Karpas-422 (cell line): ENCODE measurements at places on chromosomes 16 and 17.

DNA sequence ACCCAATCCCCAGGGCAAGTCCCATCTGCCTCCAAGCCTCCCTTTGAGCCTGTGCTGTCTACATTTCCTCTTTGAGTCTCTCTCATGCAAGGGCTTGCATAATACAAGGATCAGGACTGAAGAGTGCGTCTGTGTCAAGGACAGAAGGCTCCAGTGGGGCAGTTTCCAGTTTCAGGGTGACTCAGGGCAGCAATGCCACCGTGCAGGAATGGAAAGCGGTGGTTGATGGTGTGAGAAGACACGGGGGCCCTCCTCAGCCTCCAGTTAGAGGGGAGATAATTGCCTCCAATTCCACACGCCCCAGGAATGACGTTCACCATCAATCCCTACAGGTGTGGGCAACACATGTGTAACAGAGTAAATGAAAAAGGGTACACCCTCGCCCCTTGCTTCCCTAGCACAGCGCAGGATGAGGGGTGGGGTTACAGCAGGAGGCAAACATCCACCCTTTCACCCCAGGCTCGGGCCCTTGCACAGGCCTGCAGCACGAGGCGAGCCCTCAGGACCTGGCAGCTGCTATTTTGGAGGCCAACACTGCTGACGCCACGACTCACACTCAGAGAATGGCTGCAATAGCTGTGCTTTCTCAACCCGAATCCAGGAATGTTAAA lies 24.8 kb upstream of the SLC25A19 start:
- no peak for DNase-seq

GRCh38 chr16:75402821-75403475 lies 30.4 kb downstream of the CFDP1 start:
- peak; percentile 69 for DNase-seq

DNA sequence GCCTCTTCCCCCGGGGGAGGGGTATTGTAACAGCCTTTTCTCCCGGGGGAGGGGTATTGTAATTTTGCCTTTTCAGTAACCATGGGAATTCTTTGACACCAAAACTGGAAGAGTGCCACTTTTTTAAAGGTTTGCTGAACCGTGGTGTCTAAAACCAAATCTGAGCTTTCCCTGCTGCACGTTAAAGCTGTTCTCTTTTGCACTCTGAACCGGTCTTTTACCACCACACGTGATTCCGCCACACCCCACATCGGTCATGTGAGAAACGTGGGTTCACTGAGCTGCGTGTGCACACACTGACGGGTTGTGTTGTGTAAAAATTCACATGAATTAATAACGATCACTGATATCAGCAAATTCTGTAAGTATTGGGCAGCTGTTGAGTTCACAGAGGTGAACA lies 9.2 kb upstream of the ACSF3 start:
- no peak for DNase-seq

DNA sequence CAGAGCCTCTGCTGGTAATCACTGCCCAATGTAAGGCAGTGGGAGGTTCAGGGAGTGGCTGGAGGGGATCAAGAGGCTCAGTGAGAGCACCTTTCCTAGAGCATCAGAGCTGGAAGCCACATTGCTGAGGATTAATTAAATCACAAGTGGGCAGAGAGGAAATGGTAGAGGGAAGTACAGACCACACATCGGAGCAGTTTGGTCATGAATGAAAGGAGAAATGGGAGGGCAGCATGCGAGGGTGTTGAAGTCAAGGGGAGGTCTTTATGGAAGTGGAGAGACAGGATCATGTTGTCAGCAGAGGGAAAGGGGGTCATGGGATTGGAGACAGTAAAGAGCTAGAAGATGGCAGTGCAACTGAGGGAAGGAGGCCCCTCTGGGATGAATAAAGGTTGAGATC lies 2.3 kb downstream of the CCL17 start:
- DNase-seq, result no peak

DNA sequence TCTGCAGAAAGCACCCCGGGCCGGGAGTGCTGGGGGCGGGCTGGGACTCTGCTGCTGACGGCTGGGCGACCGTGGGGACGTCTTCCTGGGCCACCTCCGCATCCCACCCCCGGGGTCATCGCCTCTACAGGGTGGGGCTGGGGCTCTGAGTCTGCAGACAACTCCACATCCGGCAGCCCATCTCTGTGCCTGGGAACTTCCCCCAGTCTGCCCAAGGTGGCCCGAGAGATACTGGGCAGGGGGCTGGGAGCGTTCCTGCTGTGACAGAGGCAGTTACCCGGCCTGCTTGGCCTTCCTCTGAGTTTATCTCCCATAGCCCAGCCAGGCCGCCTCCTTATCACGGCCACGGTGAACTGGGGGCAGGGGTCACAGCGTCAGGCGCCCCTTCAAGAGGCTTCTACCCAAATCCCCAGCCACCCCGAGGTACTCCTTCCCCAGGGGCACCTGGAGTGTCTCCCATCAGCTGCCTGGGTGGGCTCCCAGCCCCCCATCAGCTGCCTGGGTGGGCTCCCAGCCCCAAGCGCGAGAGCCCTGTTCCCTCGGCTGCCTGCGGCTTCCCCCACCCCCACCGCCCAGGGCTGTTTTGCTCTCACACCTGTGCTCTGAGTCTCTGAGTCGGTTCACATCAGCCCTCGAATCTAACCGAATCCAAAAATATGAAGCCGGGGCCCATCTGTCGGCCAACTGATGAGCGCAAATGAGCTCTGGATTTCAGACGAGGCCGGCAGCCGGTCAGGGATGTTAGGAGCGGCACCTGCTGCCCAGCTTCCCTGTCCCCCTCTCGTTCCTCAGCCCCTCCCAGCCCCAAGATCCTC lies 15.6 kb upstream of the CBFA2T3 start:
- no peak for DNase-seq

DNA sequence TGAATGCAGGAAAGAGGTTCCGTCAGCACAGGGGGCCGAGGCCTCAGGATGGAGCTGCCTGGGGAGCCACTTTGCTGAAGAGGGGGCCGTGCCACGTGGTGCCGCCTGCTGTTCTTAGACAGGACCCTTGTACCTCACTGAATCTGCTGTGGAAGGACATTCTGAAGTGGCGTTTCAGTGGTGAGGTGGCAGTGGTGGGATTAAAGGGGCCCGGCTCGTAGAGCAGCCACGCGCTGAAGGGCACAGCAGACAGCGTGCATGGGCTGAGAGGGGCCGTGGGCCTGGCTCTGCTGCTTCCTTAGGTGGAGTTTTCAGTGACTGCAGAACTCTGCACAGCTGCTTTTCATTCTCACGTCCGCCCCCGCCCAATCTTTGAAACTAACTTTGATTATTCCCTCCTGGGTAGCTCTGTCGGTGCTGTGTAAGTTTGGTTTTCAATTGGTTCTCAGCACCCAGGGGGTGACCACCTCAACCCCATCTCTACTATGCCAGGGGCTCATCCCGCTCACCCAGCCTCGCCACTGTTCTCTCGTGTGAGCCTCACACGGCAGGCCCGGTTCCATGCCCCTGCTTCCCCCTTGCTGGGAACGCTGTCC lies 70.3 kb downstream of the SEC14L1 start:
- peak; percentile 86 for DNase-seq

DNA sequence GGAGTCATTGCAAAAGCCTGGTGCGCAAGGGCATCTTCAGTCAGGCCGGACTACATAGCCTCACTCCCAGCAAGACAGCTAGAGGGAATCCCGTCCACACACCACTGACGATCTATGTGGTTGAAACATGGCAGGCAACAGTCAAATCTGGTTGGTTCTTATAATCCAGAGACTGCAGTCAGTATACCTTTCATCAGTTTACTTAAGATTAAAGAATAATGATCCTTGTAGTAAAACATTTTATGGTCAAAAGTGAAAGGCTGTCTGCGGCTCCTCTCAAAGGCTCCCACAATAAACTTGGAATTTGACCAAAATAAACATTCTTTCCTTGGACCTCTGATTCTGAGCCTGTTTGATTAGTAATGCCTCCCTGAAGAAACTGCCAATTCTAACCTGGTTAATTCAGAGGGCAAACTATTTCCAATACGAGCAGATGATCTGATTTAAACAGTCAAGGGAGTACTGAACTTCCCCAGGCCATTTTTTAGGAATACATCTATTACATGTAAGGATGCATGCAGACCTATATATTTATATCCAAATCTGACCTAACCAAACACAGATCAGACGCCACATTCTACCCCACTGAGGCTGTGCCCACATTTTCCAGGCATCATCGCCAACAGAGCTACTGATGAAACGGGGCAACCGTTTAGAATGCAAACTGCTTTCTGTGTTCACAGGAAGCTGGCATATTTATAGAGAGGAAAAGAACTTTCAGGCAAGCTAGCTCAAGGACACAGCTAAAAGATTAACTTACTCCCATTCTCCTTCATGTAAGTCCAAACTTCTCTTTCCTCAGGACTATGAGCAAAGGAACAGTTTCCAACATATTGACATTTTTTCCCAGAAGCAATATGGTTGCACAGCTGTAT lies 15.3 kb upstream of the TXNDC11 start:
- DNase-seq, result no peak

GRCh38 chr16:67951485-67951884 lies 7.6 kb upstream of the LCAT start:
- DNase-seq, result no peak

- DNase-seq, result no peak
Measured at GRCh38 chr17:35252651-35253050, 9.8 kb downstream of the SLFN5 start.

DNA sequence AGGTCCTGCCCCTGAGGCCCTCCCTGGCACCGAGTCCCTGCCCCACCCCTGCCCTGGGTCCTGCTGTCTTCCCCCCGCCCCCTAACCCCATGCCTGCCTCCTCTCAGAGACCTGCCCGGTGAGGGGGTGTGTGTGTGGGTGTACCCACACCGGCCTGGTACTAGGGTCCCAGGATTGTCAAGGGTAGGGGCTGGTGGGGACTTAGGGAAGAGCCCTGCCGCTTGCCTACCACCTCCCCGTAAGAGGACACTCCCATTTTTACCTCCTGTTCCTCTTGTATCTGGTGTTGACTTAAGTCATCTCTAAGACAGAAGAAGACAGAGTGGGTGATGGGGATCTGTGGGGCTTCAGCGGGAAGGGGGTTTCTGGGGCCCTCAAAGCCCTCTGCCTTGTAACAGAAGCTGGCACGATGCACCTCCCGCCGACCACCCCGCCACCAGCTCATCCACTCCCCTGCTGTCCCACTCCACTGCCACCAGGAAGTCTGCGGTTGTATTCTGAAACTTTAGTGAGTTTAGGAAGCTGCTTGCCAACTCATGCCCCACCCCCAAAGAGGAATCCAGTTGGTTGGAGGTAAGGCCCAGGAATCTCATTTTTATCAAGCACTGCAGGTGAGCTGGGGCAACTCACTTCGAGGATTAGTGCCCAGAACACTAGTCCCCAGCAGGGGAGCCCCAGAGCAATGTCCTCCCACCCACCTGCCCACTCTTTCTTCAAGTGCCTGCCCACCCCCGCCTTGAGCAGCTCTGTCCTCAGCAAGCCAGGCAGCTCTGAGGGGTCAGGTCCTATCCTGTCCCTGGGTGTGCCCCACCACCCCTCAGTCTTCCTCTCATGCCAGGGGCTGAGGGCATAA lies 5.6 kb downstream of the SPATA32 start:
- no peak for DNase-seq

DNA sequence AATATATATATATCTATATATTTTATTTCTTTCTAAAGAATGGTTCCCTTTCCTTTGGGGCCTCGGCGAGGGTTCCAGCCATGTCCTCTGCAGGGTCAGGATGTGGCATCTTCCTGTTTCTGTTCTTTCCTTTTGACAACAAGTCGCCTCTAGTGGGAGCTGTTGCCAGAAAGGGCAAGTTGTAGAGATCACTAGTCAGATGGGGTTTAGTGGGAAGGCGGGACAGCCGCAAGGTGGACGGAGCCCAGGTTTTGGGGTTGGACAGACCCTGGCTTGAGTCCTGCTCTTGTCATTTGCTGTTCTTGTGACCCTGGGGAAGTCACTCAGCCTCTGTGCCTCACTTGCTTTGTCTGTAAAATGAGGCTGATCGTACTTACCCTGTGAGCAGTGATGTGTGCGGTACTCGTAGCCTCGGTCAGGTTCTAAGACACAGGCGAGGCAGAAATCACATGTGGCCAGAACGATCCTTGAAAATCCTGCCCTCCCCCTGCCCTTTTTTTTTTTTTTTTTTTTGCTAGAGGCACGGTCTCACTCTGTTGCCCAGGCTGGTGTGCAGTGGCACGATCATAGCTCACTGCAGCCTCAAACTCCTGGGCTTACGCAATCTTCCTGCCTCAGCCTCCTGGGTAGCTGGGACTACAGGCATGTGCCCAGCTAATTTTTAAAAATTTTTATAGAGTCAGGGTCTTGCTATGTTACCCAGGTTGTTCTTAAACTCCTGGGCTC lies 80.1 kb downstream of the ABCC6 start:
- DNase-seq, result peak; percentile 69

- DNase-seq, result no peak
Measured at GRCh38 chr16:67030221-67030962, 1.4 kb downstream of the CBFB start.

GRCh38 chr17:83012868-83013778 lies 66.3 kb upstream of the METRNL start:
- DNase-seq, result no peak

- DNase-seq, result no peak
Measured at GRCh38 chr16:459761-460160, 34.3 kb downstream of the RAB11FIP3 start.

DNA sequence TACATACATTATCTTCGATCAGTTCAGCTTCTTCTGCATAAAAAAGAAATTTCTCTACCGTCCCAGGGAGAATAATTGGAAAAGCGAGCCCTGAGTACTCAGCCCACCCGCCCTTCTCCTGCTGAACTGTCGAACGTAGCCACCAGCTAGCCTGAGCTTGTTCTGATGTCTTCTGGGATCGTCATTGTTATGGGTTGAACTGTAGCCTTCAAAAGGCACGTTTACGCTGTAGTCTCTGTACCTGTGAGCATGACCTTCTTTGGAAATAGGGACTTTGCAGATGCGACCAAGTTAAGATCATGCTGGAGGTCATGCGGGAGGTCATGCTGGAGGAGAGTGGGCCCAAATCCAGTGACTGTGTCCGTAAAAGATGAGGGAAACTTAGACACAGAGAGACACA lies 86.2 kb downstream of the CMIP start:
- DNase-seq, result no peak

GRCh38 chr16:23500212-23500861 lies 10.0 kb downstream of the GGA2 start:
- no peak for DNase-seq

DNA sequence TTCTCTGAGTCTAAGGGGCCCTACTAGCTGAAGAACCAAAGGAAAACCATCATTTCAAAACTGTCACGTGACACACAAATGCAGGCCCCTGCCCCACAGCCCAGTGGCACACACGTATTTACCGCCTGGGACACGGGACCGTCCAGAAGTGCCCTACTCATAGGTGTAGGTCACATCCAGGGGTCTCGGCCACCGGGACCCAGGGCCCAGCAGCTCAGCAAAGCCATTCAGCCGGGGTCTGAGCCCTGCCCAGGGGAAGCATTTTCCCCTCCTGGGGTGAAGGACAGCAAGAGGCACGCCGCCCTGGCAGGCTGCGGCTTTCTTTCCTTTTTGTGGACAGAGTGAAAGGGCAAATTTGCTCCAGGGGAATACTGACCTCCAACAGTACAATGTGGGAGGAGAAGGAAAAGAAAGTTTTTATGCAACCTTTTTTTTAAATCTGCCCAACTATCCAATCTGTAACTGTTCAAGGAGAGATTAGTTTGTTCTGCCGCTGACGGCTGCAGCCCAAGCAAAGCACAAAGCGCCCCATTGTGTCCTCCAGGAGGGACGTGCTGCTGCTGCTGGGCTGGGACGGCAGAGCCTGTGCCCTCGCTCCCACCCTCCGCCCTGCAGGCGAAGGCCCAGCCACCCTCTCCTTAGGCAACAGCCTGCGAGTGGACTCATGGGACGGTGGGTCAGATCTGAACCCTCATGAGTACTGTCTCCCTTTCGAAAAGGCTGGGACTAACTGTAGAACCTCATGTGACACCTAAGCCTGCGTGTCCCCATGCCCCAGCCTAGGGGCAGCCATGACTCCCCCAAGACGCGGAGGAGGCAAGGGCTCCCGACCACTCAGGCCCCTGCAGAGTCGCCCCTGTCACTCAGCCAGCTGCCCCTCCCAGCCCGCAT lies 21.3 kb downstream of the SLC7A5 start:
- no peak for DNase-seq
